ENCODE measurements at places on chromosomes 5 and 9.

GRCh38 chr9:136170006-136170901 is 34.7 kb downstream of the LHX3 start:
- peak; percentile 50 for DNase-seq

DNA sequence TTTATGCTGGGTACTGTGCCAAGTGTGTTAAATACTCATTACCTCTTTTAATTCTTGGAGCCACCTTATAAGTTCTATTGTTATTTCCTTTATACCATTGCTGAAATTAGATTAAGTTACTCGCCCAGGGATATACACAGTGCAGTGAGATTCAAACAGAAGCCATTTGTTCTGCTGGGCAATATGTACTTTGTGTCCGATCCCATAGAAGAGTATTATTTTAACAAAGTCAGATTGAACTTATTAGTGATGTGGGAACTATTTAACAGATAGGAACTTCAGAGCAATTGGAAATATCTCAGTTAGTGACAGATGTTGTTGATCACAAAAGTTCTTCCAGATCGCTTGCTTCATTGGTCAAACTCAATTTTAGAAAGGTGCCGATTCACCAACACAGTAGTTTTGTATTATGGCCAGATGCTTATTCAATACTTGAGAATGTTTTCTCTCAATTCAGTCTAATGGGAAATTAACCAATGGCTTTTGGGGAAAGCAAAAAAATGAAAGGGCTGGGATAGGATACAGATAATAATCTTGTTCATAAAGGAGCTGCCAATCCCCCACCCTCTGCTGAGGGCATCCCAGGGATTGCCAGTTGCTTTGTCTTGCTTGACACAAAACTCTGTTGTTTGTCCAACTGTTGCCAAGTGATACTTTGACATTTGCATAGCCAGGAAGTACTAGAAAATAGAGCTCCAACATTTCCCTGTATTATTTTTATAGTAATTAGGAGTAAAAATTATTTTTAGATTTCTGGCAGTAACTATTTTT is 94.8 kb upstream of the SEMA6A start:
- no peak for DNase-seq

DNA sequence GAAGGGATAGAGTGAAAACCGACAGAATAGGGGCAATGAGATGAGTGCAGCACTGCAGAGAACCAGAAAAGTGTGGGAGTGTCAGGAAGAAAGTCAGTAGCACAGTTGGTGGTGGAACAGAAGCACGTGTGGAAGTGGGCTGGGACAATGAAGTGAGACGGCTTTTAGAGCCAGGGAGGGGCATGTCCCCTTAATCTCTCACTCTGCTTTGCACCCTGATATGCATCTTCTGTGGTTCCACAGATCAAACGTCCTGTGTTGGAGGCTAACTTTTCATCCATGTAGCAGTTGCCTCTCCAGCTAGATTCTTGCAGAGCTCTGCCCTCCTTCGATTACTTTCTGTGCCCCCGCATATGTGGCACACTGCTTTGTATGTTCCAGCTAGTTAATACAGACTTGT is 163.6 kb downstream of the DOCK8 start:
- no peak for DNase-seq

DNA sequence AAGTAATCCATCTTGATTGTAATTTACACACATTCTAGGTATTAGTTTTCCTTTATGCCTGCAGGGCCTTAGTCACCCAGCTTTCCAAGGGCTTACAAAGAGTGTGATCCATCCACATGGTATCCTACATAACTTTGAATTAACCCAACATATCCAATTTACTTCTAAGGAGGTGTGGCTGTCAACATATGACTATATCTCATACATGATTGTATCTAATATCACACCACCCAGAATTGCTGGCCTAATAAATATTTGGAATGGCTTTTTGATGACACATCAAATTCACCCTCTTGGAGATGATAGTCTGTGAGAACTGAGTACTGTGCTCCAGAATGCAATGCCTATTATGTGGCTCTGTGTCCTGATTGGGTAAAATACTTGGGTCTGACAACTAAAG is 363.3 kb upstream of the GRIN3A start:
- DNase-seq, result no peak

- DNase-seq, result no peak
Observed at GRCh38 chr9:136231478-136232297, 13.9 kb downstream of the QSOX2 start.

- no peak for DNase-seq
Observed at GRCh38 chr9:89801742-89802670, 197.2 kb downstream of the GADD45G start.

- DNase-seq, result peak; percentile 67
Observed at GRCh38 chr5:36305571-36306326, 4.0 kb upstream of the RANBP3L start.

- DNase-seq, result no peak
Observed at GRCh38 chr5:92019376-92019990, 636.4 kb upstream of the ARRDC3 start.
